ENCODE measurements at places on chromosomes 5 and 9.

- DNase-seq: no peak
Measured at GRCh38 chr5:57862471-57862911, 379.9 kb upstream of the ACTBL2 start.

- no peak for DNase-seq
Measured at GRCh38 chr5:65924366-65925043, 1.9 kb upstream of the ERBIN start.

- DNase-seq: no peak
Measured at GRCh38 chr5:158602981-158603380, 496.7 kb downstream of the EBF1 start.

DNA sequence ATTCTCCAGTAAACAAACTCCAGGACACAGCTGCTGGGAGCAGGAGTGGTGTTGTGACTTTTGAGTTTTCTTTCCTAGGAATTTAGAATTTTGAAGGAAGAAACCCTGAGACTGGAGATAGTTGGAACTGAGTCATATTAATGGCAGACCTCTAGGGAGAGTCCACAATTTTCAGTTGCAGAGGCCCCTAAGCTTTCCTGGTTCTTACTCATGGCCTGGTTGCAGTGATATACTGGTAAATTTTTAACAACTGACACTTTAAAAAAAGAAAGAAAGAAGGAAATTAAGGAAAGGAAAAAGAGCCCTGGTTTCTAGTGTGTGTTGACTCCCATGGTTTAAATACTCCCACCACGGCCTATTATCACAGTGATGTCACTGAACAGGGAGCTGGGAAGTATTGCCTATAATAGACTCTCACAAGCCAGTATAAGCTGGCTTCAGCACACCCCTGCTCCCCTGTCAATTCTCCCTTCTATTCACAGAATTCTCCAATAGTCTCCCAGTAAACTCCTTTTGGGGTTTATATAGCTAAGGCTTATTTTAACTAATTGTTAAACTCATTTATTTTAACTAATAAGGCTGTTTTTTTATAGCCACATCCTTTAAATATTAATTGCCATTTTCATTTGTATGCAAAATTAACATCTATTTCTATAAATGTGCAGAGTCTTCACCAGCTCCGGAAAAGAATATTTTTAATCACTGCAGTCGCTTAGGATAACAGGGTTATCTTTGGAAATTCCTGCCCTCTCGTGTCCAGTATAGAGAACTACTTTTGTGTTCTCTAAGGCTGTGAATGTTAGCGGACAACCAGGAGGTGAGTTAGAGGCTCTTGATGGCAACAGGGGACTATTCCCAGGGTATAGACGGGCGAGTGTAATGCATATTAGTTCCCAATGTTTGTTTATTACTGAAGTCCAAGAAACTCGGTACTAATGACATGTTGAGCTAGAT, 59.7 kb downstream of the GGTA1 start:
- DNase-seq: peak; percentile 44

DNA sequence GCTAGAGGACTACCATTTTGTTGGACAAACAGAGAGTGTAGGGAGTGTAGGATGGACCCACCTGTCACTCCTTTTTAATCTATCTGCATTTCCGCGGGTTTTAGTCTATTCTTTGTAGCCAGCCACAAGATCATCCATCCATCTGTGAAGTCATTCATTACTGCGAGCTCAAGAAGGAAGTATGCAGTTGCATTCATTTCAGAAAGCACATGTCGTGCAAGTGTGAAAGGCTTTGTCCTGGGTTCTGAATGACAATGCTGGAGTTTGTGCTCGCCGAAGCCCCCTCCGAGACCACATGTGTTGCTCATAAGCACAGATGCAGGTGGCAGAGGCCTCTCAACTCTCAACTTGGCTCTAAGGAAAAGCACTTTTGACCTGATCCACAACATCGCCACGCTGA, 70.3 kb upstream of the BASP1 start:
- DNase-seq: no peak

- peak; percentile 89 for DNase-seq
Measured at GRCh38 chr9:6955251-6955921, 197.6 kb downstream of the KDM4C start.

GRCh38 chr5:173670130-173670651, 53.7 kb upstream of the BOD1 start:
- no peak for DNase-seq
